Stimulated activated CD8-positive, alpha-beta memory T cell treated with anti-CD3 and anti-CD28 coated beads, Interleukin-4, amount 100 ng/mL, for 1 hour (primary cell): ENCODE measurements at places on chromosomes 3 and 15.

- no peak for DNase-seq
Observed at GRCh38 chr3:196735751-196736150, 3.9 kb upstream of the PAK2 start.

GRCh38 chr3:9727041-9727595 is 4.4 kb upstream of the BRPF1 start:
- no peak for DNase-seq

DNA sequence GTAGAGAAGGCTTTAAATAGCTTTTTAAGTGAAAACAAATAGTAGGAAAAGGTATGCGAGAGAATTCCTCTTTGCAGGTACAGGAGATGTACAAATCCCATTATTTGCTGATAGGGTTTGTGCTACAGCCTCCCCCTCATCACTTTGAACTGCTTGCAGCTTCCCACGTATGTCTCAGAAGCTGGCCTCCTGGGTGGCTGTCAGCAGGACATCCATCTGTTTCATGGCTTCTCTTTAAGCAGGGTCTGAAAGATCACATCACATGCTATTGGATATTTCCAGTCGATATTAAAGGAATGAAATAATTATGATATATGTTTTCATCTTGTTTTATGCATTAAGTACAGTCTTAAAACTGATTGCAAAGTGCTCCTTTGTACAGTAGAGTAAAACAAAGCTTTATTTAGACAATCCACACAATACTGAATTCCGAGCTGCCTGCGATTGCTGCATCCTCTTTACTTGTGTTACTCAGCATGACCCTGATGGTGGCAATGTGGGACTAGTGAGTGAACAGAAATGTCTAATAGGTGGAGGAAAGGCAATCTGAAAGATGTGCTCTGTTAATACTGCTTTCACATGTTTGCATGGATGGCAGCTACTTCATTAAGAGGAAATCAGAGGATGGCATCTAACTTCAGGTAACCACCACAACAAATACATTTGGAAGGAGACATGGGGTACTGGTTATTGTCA is 930.6 kb upstream of the SEMA6D start:
- DNase-seq = no peak

DNA sequence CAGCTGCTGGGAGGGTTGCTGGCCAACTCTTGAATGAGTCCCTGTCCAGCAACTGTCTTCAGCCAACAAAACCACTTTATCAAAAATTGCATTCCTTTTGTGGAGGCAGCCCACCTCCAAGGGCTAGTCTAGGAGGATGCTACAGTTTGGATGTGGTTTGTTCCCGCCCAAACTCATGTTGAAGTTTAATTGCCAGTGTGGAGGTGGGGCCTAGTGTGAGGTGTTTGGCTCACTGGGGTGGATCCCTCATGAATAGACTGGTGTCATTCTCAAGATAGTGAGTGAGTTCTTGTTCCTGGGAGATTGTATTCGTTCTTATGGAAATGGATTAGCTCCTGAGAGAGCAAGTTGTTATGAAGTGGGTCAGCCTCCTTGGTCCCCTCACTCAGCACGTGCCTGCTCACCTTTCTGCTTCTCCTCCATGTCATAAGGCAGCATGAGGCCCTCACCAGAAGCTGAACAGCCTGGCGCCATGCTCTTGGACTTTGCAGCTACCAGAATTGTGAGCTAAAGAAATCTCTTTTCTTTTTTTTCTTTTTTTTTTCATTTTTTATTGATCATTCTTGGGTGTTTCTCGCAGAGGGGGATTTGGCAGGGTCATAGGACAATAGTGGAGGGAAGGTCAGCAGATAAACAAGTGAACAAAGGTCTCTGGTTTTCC is 4.2 kb upstream of the RFC4 start:
- DNase-seq = no peak

DNA sequence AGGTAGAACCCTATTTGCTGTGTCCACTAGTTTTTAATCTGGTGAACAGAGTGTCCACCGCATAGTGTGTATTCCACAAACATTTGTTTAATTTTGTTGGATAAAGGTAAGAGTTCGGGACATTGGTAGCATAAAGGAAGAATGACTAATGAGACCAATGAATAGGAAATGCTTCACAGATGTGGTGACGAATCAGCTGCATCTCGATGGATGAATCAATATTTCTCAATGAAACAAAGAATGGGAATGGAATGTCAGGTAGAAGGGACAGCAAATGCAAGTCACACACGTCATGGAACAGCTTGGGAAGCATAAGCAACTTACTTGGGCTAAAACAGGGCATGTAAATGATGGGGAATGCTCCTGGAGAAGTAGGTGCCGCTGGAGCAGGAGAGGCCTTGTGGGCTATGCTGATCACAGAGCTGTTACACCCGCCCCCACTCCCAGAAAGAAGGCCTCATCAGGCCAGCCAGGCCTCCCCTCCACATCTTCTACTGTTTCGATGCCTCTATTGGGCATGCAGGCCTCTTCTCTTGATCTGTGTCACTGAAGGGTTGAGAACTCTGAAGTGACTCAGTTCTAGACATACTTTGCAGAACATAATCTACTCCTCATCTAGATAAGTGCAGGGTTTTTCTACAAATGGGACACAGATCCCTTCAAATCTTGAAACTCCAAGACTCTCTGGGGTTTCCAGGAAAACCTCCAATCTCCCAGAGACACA is 120.0 kb upstream of the GADL1 start:
- DNase-seq = no peak

GRCh38 chr3:62670351-62670750 is 204.9 kb downstream of the CADPS start:
- DNase-seq = no peak

DNA sequence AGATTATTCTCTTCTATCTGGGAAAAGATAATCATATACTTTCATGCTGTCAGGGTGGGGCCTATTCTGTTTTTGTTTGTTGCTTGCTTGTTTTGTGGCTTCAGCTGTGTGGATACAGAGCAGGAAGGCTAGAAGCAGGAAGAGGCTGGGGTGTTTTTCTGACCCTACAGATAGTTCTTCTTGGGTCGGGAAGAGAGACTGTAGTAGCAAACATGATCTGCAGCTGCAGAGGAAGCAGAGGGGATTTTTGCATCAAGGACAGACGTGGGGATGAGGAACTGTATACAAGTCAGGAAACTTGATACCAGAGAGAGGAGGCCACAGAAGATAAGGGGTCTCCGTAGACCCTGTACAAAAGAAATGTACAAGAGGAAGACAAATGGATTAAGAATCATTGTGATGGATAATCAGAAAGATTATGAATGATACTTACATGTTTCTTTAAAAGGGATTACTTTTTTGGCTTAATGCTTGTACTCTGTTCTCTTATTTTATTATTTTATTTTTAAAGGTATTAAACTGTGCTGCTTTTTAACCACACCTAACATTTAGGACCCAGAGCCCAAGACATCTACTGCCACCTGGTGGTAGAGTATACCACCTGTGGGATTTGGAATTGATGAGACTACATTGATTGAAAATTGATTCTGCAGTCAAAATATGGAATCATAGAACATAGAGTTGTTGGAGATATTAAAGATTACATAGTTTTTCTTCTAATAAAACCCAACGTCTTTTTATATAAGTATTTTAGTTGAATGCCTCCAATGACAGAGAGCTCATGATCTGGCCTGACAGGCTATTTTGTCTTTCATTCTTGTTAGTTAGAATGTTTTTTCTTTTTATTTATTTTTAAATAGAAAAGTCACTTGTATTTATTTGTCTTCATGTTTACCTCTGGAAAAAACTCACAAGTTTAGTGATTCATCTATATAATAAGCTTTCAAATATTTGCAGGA is 87.3 kb upstream of the ROPN1 start:
- DNase-seq = no peak

DNA sequence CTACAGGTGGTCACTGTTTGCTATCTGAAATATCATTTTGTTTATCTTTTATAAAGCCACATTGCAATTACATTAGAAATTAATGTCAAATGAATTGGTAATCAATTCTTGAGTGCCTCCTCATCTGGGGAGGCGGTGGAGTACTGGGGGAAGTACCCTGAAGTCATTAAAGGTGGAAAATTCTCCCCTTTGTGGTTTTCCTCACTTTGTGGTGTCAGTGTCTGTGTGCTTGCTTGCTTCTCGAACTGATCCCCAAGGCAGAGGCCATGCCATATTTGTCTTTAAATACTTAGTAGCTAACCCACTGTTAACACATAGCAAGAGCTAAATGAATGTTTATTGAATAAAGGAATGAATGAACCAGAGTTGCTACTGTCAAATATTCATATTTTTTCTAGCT is 40.5 kb upstream of the CCK start:
- no peak for DNase-seq

DNA sequence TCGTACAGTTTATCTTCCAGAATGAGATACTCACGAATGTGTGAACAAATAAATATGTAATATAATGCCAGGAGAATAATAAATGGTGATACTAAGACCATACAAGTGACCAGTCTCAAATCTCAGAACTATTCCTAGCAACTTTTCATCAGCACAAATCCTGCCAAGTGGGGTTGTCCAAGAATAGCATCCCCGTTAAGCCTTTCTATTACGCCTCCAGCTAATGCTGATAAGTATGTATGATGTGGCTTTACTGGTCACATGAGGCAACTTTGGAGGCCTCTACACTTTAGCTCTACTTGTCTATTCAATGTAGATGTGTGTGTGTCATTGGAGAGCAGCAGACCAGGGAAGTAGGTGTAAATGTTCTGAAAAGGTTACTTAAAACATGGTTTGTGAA is 129.5 kb downstream of the KCNMB2 start:
- DNase-seq = no peak

DNA sequence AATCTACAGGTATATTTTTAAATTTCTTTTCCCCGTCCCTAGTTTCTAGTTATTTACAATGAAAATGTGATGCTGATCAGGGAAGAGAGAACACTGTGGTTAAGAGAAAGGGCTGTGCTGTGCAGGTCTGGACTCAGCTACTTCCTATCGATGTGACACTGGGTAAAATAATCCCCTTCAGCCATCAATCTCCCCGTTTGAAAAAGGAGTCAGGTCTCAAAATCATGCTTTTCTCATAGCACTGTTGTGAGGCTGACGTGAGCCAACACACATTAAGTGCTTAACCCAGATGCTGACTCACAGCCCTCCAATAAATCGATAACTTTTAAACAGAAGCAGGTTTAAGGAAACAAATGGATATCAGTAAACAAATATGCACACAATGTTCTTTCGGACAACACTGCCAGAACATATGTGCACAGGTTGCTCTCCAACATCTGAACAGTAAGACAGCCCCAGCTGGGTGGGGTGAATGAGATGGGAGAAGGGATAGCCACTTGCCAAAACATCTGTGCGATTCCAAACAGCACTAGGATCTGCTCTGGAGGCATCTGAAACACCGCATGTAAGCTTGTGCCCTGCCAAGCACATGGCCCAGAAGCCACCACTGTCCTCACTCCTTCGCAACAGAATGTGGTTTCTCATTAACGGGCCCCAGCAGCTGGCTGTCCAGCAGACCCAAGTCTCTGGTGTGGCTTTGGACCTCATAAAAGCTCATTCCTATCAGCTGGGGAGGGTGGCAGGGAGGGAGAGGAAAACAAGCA is 143.2 kb upstream of the PRICKLE2 start:
- no peak for DNase-seq

GRCh38 chr3:55797084-55797483 is 310.0 kb upstream of the WNT5A start:
- DNase-seq = no peak

DNA sequence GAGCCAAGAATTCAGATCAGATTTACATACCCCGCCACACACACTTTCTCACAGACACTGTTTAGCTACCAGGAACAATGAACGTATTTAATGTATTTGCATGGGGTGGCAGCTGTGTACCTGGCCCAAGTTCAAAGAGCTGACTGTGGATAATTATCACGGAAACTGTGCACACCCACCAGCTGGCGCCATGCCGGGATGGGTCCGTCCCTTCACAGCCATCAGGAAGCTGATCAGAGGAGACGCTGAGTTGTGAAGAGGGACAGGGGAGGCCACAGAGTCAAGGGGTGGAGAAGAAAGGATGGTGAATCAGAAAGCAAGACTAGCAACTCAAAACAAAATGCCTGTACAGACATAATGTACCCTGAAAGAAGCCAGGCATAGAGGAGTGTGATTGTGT is 13.1 kb upstream of the PLA2G4D start:
- no peak for DNase-seq

GRCh38 chr3:190182418-190183043 is 61.8 kb upstream of the P3H2 start:
- DNase-seq = no peak

DNA sequence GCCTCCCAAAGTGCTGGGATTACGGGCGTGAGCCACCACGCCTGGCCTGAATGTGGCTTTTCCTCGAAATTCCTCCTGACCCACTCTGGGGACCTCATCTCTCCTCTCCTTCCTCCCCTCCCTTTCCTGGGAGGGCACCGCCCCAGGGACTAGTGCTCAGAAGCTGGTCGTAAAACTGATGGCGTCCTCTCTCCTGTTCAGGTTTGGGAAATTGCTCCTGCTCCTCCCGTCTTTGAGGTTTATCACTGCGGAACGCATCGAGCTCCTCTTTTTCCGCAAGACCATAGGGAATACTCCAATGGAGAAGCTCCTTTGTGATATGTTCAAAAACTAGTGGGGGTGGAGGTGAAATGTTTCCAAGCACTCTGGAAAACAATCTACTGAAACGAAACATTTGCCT is 7.0 kb downstream of the NR2E3 start:
- no peak for DNase-seq
